Osteoblast (primary cell): ENCODE measurements at places on chromosomes 6 and 20. TPM values are rescaled to one million over a fixed set of nuclear protein-coding genes. Genes with fewer than 3 reads are reported as not detected.

Gene TMEM74B
- total RNA-seq = not detected in 2 replicates

Gene ATG5
- total RNA-seq = 59.0 and 62.5 TPM in 2 replicates

Gene C20orf202
- total RNA-seq = under 0.01 TPM in 1 of 2 replicates, not detected in the other

Gene CLVS2
- total RNA-seq = not detected in 2 replicates

DNA sequence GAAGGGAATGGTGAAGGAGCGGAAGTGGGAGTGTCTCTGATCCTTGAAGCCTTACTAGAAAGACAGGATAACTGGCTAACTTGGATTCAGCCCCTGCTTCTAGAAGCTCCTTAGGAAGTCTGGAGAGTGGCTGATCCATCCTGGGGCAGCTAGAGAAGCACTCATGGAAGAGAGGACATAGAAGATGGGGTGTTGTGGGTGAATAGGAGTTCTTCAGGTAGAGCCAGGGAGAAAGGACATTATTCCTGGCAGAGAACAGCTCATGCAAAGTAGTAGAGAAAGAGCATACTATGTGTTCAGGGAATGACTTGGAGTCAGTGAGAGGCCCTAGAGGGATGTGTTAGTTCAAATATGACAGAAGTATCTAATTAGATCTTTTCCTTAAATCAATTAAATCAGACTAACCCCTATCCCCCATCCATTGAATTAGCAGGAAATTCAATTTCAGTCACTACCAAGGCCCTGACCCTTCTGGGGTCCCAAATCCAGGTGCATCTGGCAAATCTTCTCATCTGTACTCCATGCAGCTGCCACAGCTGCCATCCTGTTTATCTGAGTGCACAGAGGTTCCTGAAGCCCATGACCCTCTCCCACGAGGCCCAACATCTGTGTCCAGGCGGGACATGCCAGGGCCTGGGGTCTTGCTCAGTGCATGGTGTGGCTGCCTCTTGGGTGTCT lies 130.7 kb downstream of the DHX35 start:
- no peak for DNase-seq

- DNase-seq = no peak
These were observed 11.8 kb upstream of the ZMYND8 start for GRCh38 chr20:47368301-47368700.

DNA sequence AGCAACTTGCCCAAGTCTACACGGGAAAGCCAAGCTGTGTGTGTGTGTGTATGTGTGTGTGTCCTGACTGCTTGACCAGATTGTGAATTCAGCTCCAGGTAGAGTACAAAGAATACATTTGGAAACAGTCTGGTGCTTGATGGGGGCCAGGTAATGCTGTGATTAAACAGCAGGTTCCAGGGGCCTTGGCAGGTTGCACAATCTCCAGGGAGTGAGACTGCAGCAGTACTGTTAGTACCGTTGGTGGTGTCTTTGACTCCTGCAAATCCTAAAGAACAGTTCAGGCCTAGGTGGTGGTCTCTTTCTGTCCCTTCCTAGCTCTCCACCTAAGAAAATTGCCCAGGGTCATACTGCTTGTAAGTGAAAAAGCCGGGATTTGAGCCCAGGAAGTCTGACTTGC lies 11.2 kb upstream of the PSMF1 start:
- no peak for DNase-seq
